ENCODE measurements at places on chromosomes 12 and 14.

GRCh38 chr12:25186038-25186787 is 8.7 kb downstream of the DNAI7 start:
- DNase-seq, result no peak

DNA sequence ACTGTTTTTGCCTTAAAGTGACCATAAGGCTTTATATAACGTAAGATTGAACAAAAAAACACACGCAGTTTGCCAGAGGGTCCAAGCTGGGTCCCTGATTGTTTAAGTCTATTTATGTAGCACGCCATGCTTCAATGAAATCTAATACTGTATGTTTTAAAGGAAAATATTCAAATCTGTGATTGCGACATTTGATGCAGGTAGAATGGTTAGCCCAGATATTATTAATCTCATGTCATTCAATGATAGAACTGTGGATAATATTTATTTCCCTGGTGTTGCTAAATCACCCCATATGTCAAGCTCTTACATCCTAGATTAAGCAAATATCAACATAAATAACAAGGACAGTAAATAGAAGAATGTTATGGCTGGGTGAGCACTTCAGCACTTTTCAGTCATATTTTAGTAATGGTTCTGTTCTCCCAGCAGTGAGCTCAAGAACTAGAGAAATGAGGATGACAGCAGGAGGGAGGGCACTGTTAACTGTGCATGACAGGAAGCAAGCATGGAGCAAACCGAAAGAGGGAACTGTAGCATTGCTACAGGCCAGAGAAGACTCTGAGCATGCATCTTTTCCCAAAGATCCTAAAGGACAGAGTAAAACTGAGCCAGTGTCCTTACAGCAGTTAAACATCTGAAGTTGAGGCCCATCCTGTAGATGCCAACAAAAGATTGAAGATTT is 465.7 kb upstream of the MGAT4C start:
- DNase-seq, result peak; percentile 80

- DNase-seq, result no peak
These were observed 3.4 kb upstream of the AP1G2 start for GRCh38 chr14:23570806-23571483.

DNA sequence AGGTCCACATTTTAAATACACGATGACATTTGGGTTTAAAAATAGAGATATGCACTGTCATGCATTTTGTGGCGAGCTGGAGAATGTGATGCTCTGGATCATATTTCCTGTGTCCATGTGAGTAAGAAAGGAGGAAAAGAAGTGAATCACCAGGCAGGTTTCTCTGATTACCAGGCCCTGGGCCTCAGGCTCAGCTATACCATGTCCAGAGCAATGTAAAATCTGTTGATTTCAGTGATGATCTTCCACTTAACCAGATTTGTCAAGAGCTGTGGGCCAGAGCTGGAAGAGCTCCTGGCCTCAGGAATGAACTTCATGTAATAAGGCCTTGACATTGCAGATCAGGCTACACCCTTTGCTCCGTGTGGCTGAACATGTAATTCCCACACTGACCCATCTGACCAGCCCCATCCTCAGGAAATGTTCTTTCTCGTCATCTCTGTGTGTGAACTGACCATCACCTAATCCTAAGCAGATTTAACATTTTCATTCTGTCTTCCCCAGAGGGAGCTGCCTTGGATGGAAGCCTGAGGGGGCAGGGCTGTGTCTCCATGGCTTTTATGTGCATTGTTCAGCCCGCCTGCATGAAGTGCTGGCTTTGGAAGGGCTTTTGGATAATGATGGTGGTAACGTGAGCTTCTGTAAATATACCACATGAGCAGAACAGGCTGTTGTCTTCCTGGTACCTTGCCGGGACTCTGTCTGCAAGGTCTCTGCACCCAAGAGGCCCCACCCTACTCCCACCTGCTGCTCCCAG is 54.5 kb downstream of the CRACR2A start:
- peak; percentile 91 for DNase-seq

GRCh38 chr12:99284161-99284560 is 363.4 kb upstream of the GARIN6 start:
- DNase-seq, result no peak
